ENCODE measurements at places on chromosomes 4 and X.

DNA sequence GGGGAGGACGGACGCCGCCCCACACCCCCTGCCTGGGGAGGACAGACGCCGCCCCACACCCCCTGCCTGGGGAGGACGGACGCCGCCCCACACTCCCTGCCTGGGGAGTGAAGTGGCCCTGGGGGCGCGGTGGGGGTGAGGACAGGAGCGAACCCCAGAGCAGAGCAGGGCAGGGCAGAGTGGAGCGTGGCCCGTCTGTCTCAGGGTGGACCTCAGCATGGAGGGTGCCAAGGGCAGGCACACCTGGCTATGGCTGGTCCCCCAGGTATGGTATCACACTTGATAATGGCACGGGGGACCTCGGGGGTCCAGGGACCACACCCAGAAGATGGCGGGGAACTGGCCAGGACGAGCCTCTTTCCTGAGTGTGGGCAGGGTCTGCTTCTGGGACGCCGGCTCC is 9.6 kb downstream of the LRPAP1 start:
- DNase-seq, result no peak

- DNase-seq, result no peak
Measured at GRCh38 chrX:100647095-100647494, 3.1 kb downstream of the SRPX2 start.

GRCh38 chr4:90080116-90080515 is 47.1 kb upstream of the CCSER1 start:
- DNase-seq, result no peak

DNA sequence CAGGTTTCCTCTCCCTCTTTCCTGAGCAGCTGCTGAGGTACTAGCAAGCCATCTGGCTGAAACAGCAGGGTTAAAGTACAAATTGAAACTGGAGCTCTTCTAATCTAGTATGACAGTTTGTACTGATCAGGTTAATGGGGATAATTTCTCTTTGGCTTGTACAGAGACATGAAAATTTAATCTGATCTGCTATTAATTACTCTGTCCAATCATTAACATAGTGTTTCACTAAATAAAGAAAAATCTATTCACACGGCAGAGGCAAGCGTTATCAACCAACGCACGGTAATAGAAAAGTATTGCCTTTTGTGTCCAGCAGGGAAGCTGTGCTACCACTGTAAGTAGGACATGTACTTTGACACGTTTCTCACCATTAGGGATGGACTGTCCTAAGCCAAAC is 71.1 kb downstream of the IGSF1 start:
- no peak for DNase-seq

DNA sequence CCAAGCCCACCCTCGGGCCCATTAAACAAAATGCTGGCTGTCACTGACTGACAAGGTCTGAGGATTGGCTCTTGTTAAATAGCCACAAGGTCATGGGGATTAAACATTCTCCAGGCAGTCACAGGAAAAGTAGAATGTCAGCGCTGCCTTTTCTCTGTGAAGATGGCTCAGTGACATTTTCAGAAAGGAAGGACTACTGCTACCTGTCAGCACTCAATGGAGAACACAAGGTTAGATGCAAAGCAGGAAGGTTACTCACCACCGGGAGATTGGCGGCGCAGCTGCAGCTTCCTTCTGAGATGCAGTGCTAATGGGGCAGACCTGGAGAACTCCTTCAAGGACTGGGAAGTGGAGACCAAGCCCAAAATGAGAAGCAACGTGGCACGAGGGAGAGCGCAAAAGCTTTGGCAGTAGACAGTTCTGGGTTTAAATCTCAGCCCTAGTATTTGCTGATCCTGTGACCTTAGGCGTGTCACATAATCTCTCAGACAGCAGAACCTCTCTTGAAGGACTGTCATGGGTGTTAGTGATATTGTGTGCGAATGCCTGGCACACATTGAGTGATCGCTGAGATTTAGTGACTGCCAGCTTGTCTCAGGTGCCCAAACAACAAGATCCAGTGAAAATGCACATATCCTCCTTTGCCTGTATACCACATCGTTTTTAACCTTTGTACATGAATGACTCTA is 213.1 kb upstream of the BOD1L1 start:
- DNase-seq, result no peak

GRCh38 chrX:134023851-134024281 is 38.5 kb upstream of the GPC3 start:
- DNase-seq, result no peak

- DNase-seq, result no peak
Measured at GRCh38 chr4:38563707-38564495, 100.1 kb upstream of the KLF3 start.

DNA sequence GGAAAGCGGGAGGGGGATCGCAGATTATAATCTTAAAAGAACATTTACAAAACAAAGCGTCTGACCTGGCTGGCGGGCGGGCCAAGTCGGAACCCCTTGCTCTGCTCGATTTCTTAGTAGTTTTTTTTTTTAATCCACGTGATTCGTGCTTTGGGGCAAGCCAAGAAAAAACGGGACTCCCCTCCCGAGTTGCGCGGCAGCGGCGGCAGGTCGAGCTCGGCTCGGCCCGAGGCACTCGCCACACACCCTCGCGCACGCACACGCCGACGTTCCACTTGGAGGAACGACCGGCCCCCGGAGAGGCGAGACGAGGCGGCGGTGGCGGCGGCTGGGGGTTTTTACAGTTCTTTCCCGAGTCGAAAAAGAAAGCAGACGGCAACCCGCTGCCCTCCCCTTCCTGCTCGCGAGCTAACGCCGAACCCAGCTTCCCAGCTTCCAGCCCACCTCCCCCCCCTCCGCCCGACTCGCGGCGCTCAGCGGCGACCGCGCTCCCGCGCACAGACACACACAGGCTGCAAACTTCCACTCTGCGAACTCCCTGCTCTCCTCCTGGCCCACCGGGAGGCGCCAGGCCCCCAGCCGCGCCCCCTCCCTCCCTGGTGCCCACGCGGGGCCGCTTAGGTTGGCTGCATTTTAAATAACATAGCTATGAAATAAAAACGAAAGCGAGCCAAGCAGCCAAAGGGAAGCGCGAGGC is 1.2 kb downstream of the BCOR start:
- no peak for DNase-seq

GRCh38 chrX:100743009-100743607 is 11.2 kb upstream of the SYTL4 start:
- no peak for DNase-seq

GRCh38 chr4:86279293-86279960 is 80.4 kb downstream of the MAPK10 start:
- no peak for DNase-seq

GRCh38 chr4:73139991-73140390 is 70.5 kb upstream of the COX18 start:
- DNase-seq, result no peak

DNA sequence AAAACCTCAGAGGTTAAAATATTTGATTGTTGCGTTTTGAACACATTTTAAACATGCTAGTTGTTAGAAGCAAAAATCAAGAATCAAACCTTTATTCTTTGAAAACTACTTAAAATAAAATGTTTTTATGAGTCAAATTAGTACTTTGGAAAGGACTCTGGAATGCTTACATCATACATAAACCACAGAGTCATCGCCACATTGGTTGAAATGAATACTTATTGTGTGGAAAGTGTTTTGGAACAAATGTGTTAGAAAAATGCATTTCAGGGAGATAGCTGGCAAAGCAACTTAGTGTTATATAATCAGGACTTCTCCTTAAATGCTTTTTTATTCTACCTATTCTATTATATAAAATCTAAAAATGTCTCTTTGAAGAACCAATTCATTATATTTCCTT is 49.4 kb upstream of the CAMK2D start:
- no peak for DNase-seq

GRCh38 chrX:24495700-24496099 is 30.6 kb downstream of the PDK3 start:
- DNase-seq, result no peak

GRCh38 chrX:136497556-136498052 is at the start of gene HTATSF1:
Gene HTATSF1 (plus strand): TSS chrX:136497592. CDS start chrX:136497685, 93 bp downstream.
- DNase-seq, result no peak

GRCh38 chr4:139208404-139208945 is 31.5 kb upstream of the ELF2 start:
- DNase-seq, result no peak

- DNase-seq, result no peak
Measured at GRCh38 chr4:37762294-37762990, 64.0 kb upstream of the PGM2 start.

DNA sequence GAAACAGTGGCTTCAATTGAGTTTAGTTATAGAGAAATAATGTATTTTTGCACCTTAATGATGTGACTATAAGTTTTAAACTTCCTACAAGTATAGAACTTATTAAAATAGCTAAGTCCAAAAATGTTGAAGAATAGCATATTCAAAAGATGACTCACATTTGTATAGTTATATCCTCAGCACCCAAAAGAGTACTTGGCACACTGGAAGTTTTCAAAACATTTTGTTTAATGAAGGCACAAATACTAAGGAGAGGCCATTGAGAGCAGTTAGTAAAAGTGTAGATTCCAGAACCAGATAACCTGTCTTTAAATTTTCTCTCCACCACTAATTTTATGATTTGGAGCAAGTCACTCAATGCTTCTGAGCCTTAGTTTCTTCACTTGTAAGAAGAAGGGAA is 226.9 kb upstream of the MID1 start:
- DNase-seq, result no peak

DNA sequence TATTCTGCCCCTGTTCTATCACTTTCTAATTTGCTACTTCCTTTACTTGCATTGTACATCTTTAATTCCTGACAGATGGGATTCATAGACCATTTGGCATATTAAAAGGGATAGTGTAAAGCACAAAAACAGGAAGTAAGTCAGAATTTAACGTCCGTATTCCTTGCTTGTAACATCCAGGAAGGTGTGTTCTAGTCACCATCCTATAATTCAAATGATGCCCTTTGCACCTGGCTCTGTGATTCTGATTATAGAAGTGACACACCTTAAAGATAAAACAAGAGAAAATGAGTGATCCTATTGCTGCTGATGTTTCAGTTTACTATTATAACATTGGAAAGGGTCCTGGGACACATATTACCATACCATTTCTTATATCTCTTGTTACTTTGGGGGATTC is 238.7 kb upstream of the NR3C2 start:
- DNase-seq, result no peak

All from PC-9 (cell line).